ENCODE measurements at places on chromosomes 3 and 15.

DNA sequence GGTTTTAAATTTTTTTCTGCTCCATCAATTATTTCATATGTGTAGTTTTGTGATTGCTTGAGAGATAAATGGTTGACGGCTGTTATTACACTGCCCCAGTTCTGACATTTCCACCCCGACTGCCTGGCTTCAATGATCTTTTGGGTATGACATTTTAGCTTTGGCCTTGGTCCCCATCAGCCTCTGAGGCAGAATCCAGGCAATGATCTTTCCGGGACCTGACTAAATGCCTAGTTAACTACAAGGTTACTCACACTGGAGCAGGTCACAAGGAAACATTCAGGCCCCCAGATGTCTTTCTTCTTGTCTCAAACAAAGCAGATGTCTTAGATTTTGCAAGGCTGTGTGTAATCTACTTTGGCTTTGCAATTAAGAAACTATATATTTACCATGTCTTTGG is 61.1 kb upstream of the TMCO5A start:
- DNase-seq: peak; percentile 10

DNA sequence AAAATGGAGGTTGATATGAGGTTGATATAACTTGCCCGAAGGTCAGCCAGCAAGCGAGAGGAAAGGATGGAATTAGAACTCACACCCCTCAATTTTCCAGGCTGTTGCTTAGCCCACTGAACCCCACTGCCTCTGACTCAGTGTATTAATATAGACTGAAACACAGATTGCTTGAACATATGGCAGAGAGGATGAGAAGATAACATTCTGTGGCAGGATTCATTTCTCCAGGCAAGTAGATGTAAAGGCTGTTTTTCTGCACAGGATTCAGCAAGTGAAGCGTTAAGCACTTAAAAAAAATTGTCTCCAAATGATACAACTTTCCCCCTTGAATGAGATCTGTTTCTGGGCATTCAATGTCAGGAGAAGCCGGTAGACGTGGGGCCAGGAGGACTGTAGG is 335.2 kb downstream of the GAP43 start:
- no peak for DNase-seq

DNA sequence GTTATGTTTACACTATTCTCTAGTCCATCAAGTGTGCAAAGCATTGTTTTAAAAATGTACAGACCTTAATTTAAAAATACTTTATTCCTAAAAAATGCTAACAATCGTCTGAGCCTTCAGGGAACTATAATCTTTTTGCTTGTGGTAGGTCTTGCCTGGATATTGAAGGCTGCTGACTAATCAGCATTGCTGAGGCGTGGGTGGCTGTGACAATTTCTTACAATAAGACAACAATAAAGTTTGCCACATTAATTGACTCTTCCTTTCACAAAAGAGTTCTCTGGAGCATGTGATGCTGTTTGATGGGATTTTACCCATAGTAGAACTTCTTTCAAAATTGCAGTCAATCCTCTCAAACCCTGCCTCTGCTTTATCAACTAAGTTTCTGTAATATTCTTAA is 384.0 kb upstream of the TGFBR2 start:
- DNase-seq: no peak

DNA sequence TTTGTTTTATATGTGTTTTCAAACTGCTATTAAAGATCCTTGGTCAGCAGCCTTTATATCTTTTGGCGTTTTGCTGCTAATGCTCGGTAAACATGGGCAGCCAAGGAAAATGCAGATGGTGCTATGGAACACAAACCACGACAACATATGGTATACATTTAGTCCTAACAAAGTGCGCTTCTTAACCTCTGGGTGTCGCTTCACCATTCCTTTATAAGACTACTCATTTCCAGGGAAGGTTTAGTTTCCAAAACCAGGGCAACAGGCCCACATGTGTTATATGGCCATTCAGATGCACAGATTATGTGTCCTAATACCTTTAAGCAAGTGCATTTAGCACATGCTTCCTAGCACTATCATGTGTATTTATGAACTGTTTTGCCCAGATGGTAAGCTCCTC is 14.7 kb downstream of the SHOX2 start:
- DNase-seq: peak; percentile 63

- DNase-seq: no peak
Measured at GRCh38 chr3:89434621-89435380, 327.4 kb downstream of the EPHA3 start.

GRCh38 chr3:51997172-51997571 is 1.5 kb upstream of the RPL29 start:
- DNase-seq: no peak

- no peak for DNase-seq
Measured at GRCh38 chr3:160398820-160399124, 253 bp downstream of the IFT80 start.

DNA sequence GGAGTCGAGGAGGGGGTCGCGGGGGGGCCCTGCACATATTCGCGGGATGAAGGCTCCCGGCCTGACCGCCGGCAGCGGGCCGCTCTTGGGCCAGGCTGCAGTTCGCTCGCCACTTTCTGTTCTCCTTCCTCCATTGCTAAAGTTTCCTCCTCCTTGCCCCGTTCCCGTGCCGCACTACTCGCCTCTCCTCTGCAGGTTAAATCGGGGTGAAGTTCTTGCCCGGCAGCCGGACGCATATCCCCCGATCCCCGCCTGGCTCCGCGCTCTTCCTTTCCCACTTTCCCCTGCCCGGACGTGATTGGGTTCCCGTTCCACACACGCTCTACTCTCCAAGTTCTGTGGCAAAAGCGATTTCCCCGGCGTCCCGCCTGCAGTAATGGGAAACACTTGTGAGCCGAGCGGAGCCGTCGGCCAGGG is 556 bp downstream of the CRYBG3 start:
- peak; percentile 68 for DNase-seq

DNA sequence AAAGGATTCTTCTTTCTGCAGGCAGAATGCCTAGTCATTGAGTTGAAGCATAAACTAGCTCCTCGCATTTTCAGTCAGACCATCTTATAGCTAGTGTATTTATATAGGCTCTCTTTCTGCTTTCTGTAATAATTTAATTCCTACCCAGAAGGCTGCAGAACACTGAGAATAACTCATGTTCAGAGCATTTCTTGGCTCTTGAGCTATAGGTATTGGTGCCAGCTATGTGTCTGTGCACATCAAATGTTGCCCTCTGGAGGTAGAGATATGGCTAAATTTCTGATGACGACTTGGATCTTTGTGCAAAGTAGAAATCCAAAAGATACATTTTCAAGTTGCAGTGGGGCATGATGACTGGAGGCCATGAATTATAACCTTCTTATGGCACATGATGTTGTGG is 336.2 kb upstream of the TPM1 start:
- no peak for DNase-seq

DNA sequence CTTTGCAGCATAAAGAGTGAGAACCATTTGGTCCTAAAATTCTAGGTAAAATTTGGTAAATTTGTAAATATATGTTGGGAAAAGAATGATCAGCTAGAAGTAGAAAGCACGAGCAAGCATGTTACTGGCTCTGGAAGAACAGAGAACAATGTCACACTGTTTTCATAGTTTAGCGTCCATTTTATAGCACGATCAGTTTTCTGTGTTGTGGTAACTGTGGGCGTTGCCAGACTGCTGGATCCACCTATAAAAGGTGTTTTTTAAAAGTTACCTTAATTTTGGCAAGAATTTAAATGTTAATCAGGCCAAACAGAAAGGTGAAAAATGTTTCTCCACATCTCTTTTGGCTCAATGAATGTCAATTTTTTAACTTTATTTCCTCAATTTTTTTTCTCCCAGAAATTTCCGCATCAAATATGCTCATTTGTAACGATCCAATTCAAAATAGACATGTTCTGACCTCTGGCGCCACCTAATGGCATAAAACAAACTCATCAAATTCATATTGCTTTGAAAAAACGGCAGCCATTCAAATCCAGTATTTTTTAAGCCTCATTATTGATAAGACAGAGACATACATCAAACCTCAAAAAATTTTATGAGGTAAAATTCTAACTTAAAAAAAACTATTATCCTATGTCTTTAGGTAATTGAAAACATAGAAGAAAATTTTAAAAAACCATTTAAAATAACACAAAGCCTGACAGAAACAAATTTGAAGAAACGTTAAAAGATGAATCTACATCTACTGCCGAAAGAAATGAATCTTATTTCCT is 5.5 kb upstream of the GP5 start:
- peak; percentile 62 for DNase-seq

DNA sequence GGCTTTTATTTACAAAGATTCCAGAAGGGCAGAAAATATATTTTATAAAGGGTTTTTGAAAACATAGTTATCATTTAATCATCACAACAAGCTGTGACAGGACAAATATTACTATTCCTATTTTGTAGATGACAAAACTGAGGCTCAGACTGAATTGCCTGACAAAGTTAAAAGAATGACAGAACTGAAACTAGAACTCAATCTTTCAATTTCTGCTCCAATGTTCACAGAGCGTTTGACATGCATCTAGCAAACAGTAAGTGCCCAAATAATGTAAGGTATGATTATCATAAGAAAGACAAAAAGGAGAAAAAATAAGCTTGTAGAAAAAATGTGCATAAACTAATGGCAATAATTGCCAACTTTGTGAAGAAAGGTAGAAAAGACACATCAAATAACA is 61.9 kb downstream of the SCAPER start:
- DNase-seq: no peak

- DNase-seq: no peak
Measured at GRCh38 chr15:57540736-57541135, 51.0 kb upstream of the MYZAP start.

GRCh38 chr3:126481808-126482502 is 6.3 kb upstream of the ZXDC start:
- no peak for DNase-seq

GRCh38 chr15:83193721-83194120 is 13.9 kb downstream of the HDGFL3 start:
- DNase-seq: no peak

DNA sequence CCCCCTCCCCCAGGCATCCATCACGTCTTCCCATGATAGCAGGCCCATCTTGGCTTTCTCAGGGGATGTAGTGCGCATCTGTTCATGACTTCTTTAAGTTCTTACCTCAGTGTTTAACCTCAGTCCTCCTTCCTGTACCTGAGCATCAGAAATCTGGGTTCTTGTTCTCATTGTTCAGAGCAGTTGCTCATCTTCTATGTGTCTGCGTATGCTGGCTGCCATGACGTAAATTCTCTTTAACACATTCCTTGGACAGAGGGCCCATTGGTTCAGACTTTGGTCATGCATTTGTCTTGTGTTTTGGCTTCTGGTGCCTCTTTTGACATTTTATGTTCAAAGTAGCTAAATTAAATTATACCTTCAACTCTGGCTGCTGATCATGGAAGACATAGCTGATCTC is 227.3 kb downstream of the CACNA2D3 start:
- DNase-seq: no peak

DNA sequence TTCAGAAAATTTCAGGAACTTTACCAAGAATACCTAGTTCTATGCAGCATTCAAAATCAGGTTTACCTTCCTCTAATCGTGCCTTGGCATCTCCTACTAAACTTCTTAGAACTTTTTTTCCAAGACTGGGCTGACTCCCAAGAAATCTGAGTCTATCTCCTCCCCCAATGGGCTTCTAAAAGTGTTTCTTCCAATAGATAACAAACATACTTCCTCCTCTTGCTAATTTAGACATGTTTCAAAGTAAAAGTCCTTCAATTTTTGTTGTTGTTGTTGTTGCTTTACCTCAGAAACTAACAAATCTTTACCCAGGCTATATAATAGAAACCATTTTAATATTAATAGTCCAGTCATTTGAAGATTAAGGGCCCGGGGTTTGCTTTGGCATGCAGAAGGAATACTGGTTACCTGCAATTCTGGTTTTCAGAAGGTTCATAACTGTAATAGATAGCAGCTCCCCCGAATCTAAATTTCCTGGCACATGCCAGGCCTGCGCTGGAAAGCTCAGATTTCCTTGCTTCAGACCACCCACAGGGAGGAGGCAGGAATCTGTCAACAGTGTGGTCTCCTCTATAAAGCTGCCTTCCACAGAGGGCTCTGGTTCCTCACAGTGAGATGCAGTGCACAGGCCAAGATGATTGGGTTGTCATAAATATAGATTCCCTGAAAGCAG is 188.7 kb downstream of the THRB start:
- peak; percentile 71 for DNase-seq

- no peak for DNase-seq
Measured at GRCh38 chr3:150421799-150422548, 13.9 kb downstream of the TSC22D2 start.

DNA sequence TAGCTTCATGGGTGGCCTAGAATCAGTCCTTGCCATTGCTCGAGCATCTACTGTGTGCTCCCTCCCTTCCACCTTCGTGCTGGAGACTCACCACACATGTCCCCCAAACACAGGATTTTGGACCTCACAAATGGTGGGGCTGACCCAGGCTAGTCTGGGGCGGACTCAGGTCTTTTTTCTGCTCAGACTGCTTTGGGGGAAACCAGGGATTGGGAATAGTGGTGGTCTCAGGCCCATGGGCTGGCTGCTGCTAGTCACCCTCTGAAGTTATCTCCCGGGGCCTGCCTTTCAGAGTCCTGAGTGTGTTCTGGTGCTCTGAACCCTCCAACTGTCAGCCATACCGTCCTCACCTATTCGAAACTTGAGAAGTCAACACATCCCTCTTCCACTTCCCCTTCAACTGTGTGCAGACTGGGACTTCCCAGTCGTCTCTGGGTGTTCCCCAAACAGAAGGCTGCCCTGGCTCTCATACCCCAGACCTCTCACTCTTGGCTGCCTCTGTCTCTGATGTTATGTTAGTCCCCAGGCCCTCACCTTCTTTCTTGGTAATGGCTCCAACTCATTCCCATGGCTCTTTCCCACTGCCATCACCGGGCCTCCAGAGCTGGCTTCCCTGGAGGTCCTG is 46.0 kb downstream of the PPCDC start:
- no peak for DNase-seq

GRCh38 chr15:32828507-32829186 is 110.8 kb downstream of the GREM1 start:
- DNase-seq: no peak

DNA sequence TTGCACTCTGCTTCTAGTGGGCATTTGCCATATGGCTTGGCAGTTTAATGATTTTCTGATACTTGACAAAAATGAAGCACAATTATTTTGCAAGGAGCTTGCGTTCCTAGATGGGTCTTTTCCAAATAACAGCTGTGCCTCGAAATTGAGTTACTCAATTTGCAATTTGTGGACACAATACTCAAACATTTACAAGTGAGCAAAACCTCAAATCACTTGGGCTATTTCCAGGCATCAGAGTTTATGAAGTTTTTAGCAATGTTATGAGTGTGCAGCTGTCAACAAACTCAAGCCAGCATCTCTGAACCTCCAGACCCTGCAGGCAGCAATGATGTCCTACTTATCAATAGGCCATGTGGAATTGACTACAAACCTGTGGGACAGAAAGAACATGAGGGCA is 41.3 kb downstream of the NMNAT3 start:
- DNase-seq: no peak

GRCh38 chr3:47016934-47017435 is 37.5 kb downstream of the NBEAL2 start:
- no peak for DNase-seq

GRCh38 chr3:196557236-196557635 is 11.1 kb downstream of the WDR53 start:
- no peak for DNase-seq

GRCh38 chr3:194084284-194084683 is 51.7 kb upstream of the HES1 start:
- no peak for DNase-seq
